RWPE1 (cell line): ENCODE measurements at places on chromosomes 1 and 21.

DNA sequence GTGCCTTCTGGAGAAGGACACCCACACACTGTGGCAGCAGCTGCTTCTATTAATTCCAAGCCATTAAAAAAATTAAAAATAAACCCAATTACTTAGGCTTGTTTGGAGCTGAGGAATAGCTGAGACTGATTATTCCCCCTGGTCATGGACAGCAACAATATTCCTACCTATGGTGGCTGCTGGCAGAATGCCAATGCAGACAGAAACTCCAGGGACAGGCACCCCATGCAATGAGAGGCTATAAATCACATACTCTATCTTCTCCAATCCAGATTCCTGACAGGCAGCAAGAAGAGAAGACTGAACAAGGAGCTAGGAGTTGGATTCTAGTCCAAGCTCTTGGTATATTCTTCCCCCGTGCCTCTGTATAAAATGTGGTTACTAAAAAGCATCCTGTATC, 275.4 kb upstream of the BEND5 start:
- no peak for DNase-seq

DNA sequence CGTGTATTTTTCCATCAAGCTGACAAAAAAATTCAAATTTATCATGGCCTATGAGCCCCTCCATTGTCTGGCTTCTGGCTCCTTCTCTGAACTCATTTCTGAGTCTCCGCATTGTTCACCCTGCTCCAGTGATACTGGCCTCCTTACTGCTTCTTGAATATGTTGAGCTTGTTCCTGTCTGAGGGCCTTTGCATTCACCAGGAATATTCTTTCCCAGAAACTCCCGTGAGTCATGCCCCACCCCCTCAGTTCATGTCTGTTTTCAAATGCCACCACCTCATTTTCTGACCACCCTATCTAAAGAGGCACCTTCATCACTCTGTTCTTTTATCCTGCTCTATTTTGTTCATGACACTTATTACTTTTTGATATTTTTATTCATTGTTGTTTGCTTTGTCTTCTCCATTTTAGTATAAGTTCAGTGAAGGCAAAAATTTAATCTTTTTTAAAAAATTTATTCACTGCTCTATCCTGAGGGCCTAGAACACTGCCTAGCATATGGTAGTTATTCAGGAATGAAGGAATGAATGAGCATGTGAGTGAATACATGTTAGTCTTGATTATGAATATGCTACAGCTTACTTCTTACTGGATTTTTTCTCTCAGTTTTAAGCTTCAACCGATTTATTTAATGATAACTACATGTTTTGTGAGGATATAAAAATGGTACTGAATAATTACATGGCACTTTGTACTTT, 140.4 kb upstream of the C1orf105 start:
- DNase-seq, result no peak

DNA sequence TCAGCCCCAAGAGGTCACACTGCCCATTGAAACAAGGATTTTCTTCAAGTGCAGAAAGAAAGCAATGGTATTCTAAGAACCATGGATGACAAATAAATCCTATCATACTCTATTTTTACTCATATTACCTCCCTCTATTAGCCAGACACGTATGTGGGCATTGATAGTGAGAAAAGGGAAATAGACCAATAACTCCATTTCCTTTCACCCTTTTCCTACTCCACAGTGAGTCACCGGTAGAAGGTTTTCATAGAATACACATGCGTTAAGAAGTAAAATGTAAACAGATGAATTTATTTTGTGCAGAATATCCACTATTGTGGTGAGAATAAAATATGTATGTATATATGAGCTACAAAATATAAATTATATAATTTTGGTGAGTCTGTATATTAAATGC, 568.9 kb upstream of the ADGRL4 start:
- DNase-seq, result no peak

DNA sequence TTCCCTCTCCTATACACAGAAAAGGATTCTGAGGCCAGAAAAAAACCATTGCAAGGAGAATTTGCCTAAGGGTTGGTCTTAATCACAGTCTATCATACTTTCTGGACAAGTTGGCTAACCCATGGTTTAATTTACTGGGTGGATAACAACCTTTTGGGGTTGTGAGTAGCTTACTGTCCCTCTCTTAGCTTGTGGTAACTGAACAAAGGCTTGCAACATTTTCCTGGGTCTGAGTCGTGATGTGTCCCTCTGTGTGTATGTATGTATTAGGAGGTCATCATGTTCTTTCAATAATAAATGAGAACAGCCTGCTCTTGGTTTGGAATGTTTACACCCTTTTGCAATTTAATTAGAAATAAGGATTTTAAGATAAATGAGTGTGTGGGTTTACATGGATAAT, 36.7 kb downstream of the PAPPA2 start:
- no peak for DNase-seq

GRCh38 chr1:212532469-212533147, 76.0 kb upstream of the ATF3 start:
- no peak for DNase-seq

GRCh38 chr1:1421907-1422464, 910 bp upstream of the ANKRD65 start:
- no peak for DNase-seq

- DNase-seq, result no peak
Measured at GRCh38 chr1:87231703-87232367, 96.8 kb upstream of the LMO4 start.

DNA sequence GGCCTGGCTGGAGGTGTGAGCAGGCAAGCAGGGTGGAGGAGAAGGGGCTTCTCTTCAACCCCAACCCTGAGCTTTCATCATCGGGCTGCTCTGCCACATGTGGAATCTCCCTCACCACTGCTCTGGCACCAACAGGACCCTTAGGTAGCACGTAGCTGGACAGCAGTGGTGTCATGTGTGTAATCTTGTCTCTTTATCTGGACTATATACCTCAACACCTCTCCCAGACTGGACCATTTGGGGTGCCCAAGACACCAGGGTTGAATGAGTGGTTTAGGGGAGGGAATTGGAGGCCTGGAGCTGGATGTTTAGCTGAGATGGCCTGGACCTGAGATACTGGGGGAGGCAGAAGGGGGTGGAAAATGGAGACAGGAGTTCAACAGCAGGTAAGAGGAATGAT, 63.0 kb downstream of the UBE2T start:
- no peak for DNase-seq

DNA sequence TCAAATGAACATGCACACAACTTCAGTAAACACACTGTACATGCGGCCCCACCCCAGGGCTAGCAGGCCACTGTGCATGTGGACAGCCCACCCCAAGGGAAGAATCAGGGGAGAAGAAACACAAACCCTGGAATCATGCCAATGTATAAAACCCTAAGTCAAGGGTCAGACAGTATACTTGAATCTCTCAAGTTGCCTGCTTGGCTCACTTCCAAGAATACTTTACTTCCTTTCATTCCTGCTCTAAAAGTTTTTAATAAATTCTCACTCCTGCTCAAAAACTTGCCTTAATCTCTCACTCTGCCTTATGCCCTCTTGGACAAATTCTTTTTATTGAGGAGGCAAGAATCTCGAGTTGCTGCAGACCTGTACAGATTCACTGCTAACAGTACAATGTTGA, 231.2 kb upstream of the CACYBP start:
- DNase-seq, result no peak

- no peak for DNase-seq
Measured at GRCh38 chr1:150909585-150910180, 16.5 kb upstream of the SETDB1 start.

- DNase-seq, result no peak
Measured at GRCh38 chr1:201356701-201357100, 20.8 kb downstream of the TNNT2 start.

DNA sequence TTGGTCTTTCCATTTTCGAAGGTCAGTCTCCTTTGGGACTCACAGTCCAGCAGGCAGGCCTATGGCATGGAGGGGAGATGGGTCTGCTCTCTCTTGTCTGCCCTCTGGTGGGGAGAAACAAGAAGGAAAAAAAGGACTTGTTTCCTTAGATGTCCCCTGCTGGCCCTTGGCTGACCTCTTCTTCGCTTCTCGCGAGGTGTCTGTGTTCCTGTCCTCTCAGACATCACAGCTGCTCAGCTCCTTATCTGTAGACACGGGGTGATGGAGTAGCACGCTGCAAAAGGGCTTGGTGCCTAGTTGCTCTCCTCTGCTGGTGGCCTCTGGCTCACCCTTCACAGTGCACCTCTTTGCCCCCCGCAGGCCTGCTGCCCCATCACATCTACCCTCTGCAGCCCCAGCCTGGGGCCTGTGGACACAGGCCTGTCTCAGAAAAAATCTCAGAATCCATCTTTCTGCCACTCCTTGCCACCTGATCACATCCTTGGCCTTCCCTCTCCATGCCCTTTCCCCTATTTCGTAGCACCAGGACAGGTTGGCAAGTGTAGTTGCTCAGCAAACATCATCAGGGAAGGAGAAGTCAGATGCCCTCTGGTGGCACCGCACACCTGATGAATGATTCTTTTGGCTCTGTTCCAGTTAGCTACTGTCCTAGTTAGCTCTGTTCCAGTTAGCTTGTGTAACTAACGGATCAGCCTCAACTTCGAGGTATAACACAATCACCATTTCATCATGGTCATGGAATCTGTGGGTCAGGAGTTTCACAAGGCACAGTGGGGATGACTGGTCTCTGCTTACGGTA, 18.7 kb upstream of the AK2 start:
- DNase-seq, result peak; percentile 55

DNA sequence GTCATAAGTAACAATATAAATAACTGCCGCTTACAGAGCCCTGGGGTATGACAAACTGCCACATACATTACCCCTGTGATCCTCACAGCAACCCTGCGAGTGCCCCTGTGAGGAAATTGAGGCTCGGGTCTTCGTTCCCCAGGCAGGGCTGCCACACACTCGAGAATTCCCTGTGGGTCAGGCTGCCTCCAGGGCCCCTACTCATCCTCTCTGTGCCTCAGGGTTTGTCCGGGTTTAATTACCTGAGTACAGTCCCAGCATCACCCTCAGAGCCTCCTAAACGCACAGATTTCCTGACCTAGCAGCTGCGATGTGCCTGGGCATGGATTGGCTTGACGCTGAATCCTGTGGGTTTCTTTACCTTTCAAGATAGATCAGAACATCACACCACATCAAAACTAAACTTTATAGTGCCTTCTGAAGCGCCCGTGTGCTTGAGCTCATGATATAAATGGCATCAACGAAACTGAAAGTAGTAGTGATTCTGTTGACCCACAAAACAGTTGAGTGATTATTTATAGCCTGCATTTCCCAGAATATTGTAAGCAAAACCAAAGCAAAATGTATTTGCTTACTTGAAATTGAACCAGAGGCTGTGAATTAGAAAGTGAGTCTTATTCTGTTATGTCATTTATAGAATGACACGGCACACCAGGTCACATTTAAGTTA, 14.0 kb downstream of the SLC37A1 start:
- no peak for DNase-seq

GRCh38 chr1:230537456-230537855, 104.8 kb upstream of the COG2 start:
- DNase-seq, result no peak

DNA sequence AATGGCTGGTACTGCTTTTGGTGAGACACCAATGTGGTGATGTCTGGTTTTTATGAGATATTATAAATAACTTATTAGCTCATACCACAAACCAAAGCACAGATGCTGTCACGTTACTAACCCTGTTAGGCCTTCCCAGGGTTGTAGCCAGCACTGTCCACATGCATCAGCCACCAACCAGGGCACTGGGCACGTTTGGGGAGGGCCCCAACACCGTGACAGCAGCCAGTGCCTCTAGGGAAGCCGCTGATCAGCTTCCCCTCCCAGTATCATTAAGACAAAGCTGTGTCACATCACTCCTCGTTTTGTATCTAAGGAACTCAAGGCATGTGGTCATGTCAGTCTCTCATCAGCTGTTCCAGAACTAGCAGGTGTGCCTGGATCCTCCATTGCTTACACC, 13.9 kb downstream of the URB1 start:
- no peak for DNase-seq

DNA sequence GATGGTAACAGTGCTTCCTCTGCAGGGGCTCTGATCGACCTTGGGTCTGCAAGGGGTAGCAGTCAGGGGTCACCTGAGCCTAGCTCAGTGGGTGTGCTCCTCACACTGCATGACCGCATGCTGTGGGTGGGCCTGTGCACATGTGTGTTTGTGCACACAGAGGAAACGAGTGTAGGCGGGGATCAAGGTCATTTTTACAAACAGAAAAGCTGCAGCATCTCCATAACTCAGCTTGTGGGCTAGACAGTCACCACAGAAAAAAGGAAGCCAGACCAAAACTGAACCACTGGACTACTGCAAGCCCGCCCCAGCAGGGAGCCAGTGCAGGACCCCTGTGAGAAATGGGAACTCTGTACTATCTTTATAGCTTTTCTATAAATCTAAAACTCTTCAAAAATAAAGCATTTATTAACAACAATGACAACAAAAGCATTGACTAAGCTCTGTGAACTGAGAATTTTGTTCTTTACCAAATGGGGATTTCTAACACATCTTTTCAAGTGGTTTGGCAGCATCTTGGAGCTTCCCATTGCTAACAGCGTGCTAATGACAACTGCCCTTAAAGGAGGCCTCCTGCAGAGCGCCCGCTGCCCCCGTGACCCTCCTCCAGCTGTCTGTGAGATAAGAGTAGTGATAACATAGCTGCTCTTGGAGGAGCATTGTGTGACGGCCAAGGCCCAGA, 19.9 kb upstream of the NEK2 start:
- DNase-seq, result no peak

DNA sequence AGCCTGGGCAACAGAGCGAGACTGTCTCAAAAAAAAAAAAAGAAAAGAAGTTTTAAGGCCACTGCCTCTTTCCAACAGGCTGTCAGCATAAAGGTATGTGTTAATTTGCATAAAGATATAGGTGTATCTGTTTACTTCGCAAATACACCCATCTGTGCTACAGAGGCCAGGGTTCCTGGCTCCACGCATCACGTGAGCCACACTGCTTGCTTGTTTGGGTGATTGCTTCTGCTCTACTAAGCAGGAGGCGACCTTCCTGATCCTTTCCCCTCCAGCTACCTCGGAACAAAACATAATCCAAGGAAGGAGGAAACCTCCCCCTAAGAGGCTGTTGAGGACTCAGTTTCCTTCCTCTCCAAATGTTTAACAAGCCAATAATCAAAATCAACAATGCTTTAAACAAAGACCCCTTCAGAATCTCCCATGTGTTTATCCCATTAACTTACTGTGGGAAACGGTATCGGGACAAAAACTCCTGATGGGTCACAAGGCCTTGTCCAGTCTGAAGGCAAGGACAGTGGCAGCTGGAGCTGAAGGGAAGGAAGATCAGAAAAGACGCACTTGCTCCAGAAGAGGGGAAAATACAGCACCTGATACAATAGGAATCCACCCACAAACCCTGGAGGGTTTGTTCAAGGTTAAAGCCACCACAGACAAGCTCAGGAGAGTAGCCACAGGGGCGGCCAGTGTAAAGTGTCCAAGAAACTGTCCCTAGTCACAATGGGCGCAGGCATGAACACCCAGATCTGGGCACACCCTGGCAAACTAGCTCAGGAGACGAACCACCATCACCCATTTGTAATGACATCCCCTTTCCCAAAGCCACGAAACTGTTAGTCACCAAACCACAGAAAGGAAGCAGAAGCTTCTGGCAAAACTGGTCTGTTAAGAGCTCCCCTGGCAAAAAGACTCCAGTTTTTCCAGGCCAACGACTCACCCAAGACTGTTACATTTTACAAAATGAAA, 17.2 kb downstream of the CTNNBIP1 start:
- DNase-seq, result peak; percentile 77
